ENCODE measurements at places on chromosomes 13 and 19. TPM values are rescaled to one million over a fixed set of nuclear protein-coding genes. Genes with fewer than 3 reads are reported as not detected.

UBE2S gene
- 13.3 TPM for total RNA-seq

PBX4 gene
- 26.7 TPM for total RNA-seq

CD22 gene
- total RNA-seq: 0.68 TPM

DNA sequence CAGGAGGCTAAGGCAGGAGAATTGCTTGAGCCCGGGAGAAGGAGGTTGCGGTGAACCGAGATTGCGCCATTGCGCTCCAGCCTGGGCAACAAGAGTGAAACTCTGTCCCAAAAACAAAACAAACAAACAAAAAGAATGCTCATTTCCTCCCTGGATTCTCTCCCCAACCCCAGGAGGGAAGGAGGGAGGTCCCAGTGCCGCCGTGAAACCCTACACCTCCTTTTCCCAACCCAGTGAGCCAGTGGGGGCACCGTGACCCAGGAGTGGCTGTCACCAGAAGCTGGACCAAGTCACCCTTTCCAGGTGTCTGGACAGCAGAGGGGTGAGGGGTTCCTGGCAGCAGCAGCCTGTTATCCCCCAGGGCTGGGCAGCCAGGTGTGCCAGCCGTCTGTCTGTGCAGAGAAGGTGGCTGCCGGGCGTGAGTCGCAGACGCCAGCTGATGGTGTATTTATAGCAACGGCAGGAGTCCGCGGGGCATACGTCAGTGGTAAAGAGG lies 23.5 kb downstream of the NFIC start:
- peak overlapping the region; percentile 85 for H3K27ac ChIP-seq
- no peak overlapping the region for H3K4me3 ChIP-seq
- peak; percentile 78 for DNase-seq

DNA sequence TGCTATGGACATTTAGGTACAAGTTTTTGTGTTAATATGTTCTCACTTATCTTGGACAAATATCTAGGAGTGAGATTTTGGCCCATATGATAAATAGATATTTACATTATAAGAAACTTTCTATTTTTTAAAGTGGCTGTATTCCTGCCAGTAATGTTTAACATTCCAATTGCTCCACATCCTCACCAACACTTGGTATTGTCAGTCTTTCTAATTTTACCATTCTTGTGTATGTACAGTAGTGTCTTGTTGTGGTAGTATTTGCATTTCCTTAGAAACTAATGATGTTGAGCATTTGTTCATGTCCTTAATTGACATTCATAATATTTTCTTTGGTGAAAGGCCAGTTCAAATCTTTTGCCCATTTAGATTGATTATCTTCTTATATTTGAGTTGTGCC lies 171.4 kb upstream of the TSHZ3 start:
- H3K27me3 ChIP-seq: no peaks in the 10 kb centered on the region
- H3K36me3 ChIP-seq: no peaks in the 10 kb centered on the region
- no peak for DNase-seq
- no peak overlapping the region for H3K4me3 ChIP-seq

DNA sequence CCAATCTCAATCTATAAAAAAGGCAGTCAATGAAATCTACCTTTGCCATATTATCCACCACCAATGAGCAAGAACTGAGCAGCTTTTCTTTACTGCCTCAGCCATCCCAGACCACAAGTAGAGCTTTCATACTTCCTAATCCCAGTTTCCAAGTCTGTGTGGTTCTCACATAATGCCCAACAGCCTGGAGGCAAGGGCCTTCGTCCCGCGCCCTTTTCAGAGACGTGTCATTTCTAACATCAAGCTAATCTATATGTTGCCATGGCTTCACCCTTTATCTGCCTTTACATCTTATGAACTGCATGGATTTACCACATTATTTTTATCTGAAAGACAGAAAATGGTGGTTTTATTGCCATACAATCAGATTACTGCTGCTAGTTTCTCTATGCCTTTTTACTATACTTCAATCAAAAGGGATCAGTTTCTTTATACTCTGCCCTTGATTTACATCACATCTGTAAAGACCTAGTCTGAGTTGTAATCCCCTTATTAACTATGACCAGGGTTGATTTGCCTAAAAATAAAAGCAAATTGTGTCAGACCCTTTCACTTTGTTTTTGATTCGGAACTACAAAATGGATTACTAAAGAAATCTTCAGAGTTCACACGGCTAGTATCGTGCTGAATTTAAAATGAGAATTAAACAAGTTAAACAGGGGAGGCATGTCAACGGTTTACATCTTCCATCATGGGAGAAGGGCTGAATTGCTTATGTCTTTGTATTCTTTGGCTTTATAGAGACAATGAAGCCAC lies 5.9 kb downstream of the EFNB2 start:
- H3K27ac ChIP-seq: no peak overlapping the region
- no peak for DNase-seq
- H3K4me1 ChIP-seq: no peaks in the 10 kb centered on the region
- H3K36me3 ChIP-seq: no peaks in the 10 kb centered on the region
- H3K4me3 ChIP-seq: no peak overlapping the region
- H3K27me3 ChIP-seq: no peaks in the 10 kb centered on the region

GRCh38 chr13:32840989-32841713 lies 175.1 kb upstream of the KL start:
- no peak overlapping the region for H3K4me3 ChIP-seq
- H3K4me1 ChIP-seq: peaks cover 24% of the 10 kb centered on the region
- H3K36me3 ChIP-seq: no peaks in the 10 kb centered on the region
- no peak overlapping the region for H3K27ac ChIP-seq
- H3K27me3 ChIP-seq: no peaks in the 10 kb centered on the region

DNA sequence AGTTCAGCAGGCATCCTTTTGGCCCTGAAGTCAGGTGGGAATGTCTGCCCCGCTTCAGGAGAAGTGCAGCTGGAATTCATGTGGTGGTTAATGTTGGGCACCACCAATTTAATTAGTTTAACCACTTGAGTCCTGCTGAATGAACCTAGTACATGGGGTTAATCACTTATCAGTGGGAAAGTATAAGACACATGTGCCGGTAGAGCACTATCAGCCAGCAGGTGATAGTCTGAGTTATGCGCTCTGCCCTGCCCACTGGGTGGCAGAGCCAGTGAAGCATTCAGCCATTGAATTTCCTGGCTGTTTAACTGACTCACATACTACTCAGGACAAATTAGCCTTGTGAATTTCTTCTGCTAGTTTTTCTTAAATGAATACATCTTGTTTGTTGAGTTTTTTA lies 789.7 kb upstream of the PRR20A start:
- H3K36me3 ChIP-seq: no peaks in the 10 kb centered on the region

GRCh38 chr13:39836038-39836437 lies 180.6 kb downstream of the COG6 start:
- H3K27me3 ChIP-seq: no peaks in the 10 kb centered on the region
- H3K36me3 ChIP-seq: no peaks in the 10 kb centered on the region
- no peaks in the 10 kb centered on the region for H3K4me1 ChIP-seq
- DNase-seq: no peak

GRCh38 chr13:47337781-47338507 lies 441.1 kb upstream of the HTR2A start:
- H3K27me3 ChIP-seq: no peaks in the 10 kb centered on the region
- DNase-seq: no peak
- no peak overlapping the region for H3K27ac ChIP-seq
- no peak overlapping the region for H3K4me3 ChIP-seq
- no peaks in the 10 kb centered on the region for H3K4me1 ChIP-seq

DNA sequence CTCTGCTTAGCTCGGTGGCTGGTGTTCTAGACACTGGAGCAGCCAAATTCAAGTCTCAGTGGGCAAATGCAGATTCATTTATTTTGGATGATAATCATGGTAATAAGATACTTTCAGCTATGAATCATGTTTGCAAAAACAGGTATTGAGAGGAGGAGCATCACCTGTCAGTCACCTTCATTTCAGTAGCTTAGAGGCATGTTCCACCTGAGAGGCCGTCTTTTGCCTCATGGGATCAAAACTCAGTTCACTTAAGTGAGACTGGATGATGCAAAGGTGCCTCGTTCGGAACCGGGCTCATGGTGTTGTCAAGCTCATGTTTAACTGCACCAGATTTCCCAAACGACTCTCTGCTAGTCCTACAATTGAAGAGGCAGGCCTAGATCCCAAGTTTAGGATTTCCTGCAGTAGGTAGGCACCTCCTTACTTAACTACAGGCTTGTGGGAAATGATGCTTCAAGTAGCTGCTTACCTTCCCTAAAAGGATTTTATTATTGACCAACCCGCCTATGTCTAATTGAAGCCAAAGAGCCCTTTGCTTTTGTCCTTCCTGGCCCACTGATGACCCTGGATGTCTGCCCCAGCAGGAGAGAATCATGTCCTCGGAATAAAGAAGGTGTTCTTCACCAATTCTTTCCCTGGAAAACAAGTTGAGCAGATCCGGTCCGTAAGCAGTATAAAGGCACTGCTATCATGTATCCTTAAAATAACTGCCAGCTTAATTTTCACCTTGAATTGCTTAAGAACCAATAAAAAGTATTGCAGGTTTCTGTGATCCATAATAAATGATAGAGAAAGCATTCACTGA lies 60.0 kb downstream of the ZAR1L start:
- peak overlapping the region; percentile 57 for H3K27ac ChIP-seq
- H3K27me3 ChIP-seq: no peaks in the 10 kb centered on the region
- no peaks in the 10 kb centered on the region for H3K36me3 ChIP-seq
- no peaks in the 10 kb centered on the region for H3K4me1 ChIP-seq
- no peak for DNase-seq

GRCh38 chr13:26342898-26343297 lies 89.0 kb downstream of the CDK8 start:
- no peak for DNase-seq
- H3K4me3 ChIP-seq: no peak overlapping the region
- H3K27ac ChIP-seq: no peak overlapping the region
- H3K36me3 ChIP-seq: no peaks in the 10 kb centered on the region

DNA sequence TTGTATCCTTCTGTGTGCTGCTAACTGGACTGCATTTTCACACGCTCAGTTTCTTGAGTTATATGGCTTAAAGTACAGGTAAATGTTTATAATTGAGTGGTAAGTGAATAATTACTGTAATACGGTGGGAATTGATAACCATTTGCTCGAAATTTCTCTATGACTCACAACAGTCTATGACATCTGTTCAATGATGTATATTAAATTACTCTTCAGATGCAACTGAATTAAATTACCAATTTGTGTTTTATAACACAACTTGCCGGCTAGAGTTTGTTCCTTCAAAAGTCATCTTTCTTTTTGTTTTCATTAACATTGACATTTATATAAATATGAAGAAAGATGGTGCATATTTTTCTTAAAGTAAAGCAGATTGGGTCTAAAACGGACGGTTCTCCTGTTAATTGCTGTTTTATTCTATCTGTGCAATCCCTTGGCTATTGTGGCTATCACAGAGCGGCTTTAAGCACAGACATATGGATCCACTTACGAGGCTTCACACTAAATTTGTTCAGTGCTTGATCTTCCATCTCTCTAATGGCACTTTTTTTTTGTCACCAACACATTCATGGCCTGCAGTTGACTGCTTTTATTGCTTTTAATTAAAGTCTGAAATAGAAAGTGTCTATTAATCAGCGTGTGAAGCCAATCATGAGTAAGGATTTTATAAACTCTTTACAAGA lies 1291.6 kb upstream of the SLC10A2 start:
- no peak for DNase-seq
- no peaks in the 10 kb centered on the region for H3K4me1 ChIP-seq
- H3K4me3 ChIP-seq: no peak overlapping the region
- no peaks in the 10 kb centered on the region for H3K36me3 ChIP-seq
- H3K27ac ChIP-seq: no peak overlapping the region

DNA sequence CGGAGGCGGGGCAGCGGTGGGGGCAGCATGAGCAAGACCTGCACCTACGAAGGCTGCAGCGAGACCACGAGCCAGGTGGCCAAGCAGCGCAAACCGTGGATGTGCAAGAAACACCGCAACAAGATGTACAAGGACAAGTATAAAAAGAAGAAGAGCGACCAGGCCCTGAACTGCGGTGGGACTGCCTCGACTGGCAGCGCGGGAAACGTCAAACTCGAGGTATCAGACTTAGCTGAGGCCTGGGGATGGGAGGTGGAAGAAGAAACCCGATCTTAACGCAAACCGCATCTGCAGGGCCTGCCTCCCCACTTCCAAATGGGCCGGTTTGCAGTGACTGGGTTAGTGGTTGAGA lies 693 bp downstream of the RFXAP start:
- peak; percentile 12 for DNase-seq
- H3K4me3 ChIP-seq: peak overlapping the region; percentile 92
- H3K4me1 ChIP-seq: peaks cover 8% of the 10 kb centered on the region
- no peak overlapping the region for H3K27ac ChIP-seq
- H3K27me3 ChIP-seq: no peaks in the 10 kb centered on the region

Data from thyroid gland (tissue), 4 donors.